ENCODE measurements at places on chromosomes 3 and 15.

DNA sequence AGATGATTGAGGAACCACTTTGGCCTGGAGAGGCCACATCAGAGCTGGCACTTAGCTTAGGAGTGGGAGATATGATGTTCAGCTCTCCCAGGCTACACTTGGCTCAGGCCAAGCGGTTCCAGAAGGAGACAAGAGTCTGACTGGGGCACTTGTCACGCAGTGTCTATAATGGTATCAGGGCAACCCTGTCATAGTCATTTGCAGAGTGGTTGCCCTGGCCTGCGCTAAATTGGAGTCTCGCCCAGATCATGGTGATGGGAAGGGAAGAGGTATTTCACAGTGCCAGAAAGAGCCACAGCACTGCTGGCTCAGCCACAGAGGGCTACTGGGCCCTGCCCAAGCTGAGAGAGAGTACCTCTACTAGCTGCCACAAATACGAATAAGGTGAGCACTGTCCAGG, 186.9 kb upstream of the CRBN start:
- DNase-seq: no peak

GRCh38 chr3:148839805-148840204, 12.2 kb downstream of the CPB1 start:
- DNase-seq: no peak

DNA sequence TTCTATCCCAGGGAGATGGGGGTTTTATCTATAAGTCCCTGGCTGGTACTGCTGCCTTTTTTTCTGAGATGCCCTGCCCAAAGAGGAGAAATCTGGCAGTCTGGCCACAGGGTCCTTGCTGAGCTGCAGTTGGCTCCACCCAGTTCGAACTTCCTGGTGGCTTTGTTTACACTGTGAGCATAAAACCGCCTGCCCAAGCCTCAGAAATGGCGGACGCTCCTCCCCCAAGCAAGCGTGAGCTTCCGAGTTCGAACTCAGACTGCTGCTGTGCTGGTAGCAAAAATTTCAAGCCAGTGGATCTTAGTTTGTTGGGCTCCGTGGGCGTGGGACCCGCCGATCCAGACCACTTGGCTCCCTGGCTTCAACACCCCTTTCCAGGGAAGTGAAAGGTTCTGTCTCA, 126.8 kb upstream of the SUCLG2 start:
- DNase-seq: peak; percentile 41

DNA sequence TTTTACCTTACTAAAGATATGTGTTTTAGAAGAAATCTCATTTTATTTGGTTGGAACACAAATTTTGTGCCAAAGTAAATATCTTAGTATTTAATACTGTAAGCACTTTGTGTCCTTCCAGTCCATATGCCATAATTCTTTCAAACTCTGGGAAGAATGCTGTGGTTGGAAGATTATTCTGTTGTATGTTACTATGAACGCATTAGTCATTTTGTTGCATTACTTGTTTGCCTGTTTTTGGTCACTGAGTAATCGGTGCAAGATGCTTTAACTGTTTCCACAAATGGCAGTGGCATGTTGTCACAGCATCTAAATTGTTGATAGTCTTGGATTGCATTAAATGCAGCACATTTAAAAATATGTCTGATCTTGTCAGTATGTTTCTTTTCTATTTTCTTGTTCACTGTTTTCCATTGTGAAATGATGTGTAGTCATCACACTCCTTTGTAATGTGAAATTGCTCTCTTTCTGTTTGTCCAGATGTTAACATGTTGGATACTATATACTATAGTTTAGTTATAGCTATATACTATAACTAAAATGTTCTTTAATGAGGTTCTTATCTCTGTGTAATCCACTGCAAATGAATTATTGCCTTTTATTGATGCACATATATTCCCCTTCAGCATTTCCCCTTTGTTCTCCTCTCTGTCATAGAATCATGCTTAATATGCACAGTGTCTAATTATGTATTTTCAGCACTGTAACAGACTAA, 89.9 kb upstream of the FLNB start:
- no peak for DNase-seq

DNA sequence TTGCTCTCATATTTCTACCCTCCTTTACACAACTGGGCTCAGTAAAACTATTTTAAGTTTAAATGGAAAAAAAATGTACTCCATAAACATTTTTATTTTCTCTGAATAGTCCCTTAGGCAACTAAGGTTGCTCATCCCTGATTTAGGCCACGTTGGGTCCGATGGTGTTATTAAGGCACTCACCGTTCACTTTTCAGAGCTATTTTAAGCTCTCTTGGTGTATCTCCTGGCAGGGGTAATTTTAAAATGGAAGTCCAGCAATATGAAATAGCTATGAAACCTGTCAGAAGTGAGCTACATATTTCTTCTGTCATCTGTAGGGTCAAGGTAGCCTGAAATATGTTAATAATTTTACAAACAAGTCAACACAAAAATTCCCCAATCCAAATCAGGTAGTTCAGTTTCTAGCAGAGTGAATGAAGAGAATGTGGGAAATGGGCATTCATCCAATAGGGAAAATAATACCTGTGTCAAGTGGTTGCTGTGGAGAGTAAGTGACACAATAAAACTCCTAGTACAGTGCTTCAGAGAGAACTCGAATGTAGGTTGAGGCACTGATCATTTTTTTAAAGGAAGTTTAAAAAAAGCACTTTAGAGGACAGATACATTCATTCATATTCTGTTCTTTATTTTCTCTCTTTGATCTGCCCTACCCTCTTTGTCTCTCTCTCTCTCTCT, 209.3 kb upstream of the FEZF2 start:
- no peak for DNase-seq
